NCI-H2107 (cell line): ENCODE measurements at places on chromosomes 11 and 22.

GRCh38 chr11:82998697-82999096 is 73.0 kb downstream of the RAB30 start:
- no peak for DNase-seq

- no peak for DNase-seq
Observed at GRCh38 chr11:27902981-27903624, 202.8 kb upstream of the BDNF start.

DNA sequence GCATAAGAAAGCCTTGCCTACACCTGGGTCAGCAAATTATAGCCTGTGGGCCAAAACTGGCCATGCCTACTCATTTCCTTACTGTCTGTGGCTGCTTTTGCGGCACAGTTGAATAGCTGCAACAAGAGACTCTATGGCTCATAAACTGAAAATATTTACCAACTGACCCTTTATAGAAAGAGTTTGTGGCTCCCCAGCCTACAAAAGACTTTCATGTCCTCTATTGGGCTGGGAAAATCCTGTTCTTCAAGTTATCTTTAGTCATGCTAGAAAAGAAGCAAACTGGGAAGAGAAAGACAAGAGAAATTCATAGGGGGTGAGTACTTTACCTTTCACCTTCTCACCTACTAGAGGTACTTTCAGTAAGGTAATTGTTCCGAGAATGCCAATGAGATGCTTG is 175.1 kb downstream of the SWAP70 start:
- no peak for DNase-seq

DNA sequence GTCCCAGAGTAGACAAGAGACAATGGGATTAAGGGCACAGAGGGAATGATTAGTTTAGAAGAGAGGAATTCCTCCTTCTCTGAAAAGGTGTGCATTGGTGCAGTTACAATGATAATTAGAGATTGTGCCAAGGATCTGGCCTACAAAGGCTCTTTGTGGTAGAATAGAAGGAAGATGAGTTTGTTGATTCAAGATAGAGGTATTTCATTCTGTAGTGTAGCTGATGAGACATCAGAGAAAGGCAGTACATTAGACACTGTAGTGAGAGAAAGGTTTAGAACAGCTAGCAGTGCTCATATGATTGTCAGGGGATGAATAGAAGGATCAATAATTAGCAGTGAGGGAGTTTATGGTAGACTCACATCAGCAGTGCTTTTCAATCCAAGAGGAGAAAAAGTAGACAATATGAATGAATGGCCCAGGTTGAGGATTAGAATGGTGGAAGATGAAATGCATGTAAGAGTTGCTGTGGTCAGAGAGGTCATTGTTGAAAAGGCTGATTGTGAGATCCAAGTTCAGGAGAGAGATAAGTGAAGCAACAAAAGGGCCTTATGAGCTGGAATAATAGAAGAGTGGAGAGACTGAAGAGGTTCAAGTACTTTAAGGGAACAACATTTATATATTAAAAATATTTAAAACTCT is 28.9 kb downstream of the SIK2 start:
- DNase-seq = no peak

GRCh38 chr11:12060385-12060985 is 49.9 kb upstream of the MICAL2 start:
- no peak for DNase-seq

DNA sequence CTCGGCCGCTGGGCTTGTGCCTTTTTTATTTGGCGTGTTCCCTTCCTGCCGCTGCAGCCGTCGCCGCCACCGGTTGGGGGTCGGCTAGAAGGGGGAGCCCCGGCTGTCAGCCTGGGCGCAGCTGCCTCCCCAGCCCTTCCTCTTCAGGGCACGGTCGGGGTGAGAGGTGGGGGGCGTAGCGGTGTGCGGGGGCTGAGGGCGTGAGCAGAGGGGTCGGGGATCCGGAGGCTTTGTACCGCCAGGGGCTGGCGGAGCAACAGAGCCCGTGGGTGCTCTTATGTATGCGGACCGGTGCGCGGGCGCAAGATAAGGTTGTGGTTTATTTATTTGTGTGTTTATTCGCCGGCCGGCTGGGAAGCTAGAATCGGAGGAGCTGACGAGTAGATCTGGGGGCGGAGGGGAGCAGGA is 477 bp downstream of the ZBTB16 start:
- no peak for DNase-seq

GRCh38 chr11:109130910-109131309 is 291.1 kb upstream of the C11orf87 start:
- DNase-seq = no peak
